ENCODE measurements at places on chromosomes 16 and 17.

- DNase-seq, result no peak
Observed at GRCh38 chr16:2019518-2019920, at the start of gene NPW. TSS of gene NPW (plus strand) at chr16:2019785.

DNA sequence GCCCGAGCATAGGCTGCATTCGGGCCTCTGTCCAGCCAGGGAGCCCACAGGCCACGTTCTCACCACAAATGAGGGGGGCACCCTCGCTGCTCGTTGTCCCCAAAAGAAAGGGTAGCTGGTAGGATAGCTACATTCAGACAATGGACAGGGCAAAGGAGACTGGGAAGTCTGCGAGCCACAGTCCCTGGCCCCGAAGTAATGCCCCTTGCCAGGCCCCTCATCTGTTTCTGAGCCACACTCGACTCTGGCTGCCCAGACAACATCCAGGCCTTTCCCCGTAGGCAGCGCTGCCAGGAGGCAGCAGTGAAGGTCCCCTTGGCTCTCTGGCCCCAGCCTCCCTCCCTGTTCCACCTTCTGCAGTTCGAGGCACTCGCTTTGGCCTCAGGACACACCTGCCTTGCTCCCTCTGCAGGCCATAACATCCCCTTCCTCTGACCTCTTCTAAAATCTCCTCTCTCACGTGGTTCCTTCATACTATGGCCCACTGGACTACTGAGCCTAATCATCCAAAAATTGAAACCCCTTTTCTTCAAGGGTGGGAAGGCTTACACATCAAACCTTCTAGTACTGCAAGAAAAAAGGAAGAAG lies 12.2 kb downstream of the AIPL1 start:
- no peak for DNase-seq

DNA sequence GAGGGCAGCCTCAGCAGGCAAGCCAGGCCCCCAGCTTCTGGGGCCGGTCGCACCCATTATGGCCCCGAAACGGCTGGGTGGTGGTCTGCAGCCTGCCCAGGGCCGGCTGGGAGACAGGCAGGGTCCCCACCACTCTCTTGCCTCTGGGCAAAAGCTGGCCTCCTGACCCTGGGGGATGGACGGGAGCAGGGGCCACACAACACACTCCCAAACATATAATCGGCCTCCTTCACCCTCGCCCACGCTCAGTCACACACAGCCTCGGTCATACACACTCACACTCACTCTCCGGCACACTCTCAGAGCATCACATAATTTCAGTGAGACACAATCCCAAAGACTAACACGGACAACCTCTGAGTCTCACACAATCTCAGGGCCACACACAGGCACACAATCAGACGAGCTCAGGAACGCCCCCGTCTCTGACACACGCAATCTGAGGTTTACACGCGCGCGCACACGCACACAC lies 589 bp downstream of the PEMT start:
- no peak for DNase-seq

- no peak for DNase-seq
Observed at GRCh38 chr16:72946063-72946462, 101.9 kb downstream of the ZFHX3 start.

- no peak for DNase-seq
Observed at GRCh38 chr16:17213025-17213424, 257.7 kb downstream of the XYLT1 start.

GRCh38 chr17:54770836-54771235 lies 129.8 kb upstream of the TOM1L1 start:
- no peak for DNase-seq

Measured in activated CD4-positive, CD25-positive, alpha-beta regulatory T cell treated with anti-CD3 and anti-CD28 coated beads, Interleukin-2, amount 50 U/mL, for 16 hours (primary cell).